Skin of body (tissue), 3 donors: ENCODE measurements at places on chromosomes 11 and 22. TPM values are rescaled to one million over a fixed set of nuclear protein-coding genes. Genes with fewer than 3 reads are reported as not detected.

- no peak for DNase-seq
Measured at GRCh38 chr11:62013537-62014476, 46.4 kb upstream of the FTH1 start.

Gene CBX6
- total RNA-seq = 18.0 TPM

DNA sequence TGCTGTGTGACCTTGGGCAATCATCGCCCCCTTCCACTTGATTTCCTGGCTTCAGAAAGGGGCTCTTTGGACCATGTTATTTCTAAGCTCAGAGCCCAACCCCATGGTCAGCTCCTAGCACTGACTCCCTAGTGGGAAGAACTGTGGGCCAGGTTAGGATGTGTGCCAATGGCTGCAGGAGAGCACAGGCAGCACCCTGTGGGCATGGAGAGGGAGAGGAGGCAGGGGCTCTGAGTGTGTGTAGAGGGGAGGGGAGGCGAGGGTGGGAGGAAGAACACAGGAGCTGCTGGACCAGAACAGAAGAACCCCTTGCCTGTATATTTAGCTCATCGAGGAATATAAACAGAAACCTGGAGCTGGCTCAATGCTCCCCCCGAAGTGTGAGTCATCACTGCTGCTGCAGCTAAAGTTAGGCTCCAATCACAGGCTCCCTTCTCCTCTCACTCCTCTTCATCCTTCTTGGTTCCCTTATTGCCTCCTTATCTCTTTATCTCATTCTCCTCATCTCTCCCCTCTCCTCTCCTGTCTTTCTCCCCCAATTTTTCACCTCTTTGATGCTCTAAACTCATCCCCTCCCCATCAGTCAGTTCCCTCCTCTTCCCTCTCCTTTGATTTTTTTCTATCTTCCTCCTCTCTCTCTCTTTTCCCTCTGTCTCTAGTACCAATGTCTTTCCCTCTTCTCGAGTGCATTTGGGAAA, 14.5 kb upstream of the RPS19BP1 start:
- no peak for DNase-seq

DNA sequence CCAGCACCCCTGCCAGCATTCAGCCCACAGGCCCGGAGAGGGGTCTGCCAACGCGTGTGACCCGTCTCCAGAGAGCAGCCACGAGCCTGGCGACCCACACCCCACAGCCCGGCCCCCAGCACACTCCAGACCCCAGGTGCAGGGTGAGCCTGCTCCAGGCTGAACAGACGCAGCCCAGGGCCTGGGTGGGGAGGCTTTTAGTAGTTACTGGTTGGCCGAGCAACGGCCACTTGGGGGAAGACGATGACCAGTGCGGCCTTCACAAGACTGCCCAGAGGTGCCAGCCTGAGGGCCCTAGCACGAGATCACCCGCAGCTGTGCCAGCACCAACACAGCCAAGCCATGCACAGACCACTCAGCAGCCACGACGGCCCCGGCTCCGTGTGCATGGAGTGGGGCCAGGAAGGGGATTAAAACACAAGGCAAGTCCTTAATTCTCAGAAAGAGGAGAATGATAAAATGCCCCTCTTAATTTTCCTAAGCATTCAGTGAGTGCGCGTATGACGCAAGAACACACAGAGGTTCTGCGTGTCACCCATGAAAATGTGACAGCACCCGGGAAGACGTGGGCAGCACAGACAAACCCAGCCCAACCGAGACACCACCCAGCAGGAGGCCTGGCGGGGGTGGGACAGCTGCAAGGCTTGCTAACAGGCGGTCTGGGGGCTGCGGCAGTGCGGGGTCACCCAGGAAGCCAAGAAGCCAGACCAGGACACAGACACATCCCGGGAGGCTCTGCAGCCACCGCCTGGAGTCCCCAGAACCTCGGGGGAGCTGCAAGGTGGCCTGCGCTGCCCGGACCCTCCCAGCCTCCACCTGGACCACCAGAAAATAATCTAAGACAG, 47.6 kb downstream of the BRD1 start:
- DNase-seq = no peak

Gene PACSIN3
- total RNA-seq = 33.6 TPM

Gene RAC2
- total RNA-seq = 5.7 TPM

Gene TRIM49D1
- not detected for total RNA-seq

Gene CD248
- total RNA-seq = 31.2 TPM

Gene CASP5
- total RNA-seq = 0.39 TPM

- no peak for DNase-seq
Measured at GRCh38 chr22:44571566-44572413, 73.8 kb upstream of the RTL6 start.

DNA sequence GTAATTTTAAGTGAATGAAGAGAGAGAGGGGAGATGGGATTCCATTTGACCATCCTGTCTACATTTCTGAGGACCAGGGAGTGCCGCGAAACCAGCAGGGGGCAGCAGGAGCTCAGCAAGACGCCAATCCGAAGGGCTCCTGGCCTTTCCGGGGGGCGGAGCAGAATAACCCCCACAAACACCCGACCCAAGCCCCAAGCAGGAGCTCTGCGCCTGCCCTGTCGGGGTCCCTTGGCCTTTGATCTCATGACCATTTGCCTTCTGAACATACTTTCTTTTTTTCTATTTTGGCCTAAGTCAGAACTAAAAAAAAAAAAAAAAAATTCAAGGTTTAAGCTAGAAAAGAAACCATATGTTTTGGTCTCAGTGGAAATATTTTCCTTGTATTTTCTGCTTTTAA, 21.9 kb upstream of the SCN2B start:
- peak; percentile 68 for DNase-seq

- DNase-seq = no peak
Measured at GRCh38 chr11:11793073-11793472, 48.7 kb upstream of the USP47 start.

Gene CEND1
- total RNA-seq = not detected

Gene MYEOV
- total RNA-seq = 4.2 TPM

Gene DBX1
- total RNA-seq = not detected

Gene PRG3
- total RNA-seq = 2.9 TPM

Gene SPDYC
- total RNA-seq = not detected

DNA sequence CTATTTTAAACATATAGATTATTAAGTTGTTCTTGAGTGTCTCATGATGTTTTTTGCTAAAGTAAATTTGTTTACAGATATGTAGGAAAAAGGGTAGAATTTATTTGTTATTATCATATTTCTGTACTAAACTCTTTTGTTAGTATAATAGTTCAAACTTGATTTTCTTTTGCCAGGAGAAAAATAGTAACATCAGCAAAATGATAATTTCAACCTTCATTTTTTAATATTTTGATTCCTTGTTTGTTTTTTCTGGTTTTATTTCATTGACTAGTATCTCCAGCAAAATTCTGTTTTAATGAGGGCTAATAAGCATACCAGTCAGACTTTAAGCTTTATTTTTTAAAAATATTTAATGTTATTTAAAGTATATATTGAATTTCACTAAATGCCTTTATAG, 4.0 kb downstream of the OR1S1 start:
- DNase-seq = no peak

Gene KBTBD3
- 9.0 TPM for total RNA-seq

DNA sequence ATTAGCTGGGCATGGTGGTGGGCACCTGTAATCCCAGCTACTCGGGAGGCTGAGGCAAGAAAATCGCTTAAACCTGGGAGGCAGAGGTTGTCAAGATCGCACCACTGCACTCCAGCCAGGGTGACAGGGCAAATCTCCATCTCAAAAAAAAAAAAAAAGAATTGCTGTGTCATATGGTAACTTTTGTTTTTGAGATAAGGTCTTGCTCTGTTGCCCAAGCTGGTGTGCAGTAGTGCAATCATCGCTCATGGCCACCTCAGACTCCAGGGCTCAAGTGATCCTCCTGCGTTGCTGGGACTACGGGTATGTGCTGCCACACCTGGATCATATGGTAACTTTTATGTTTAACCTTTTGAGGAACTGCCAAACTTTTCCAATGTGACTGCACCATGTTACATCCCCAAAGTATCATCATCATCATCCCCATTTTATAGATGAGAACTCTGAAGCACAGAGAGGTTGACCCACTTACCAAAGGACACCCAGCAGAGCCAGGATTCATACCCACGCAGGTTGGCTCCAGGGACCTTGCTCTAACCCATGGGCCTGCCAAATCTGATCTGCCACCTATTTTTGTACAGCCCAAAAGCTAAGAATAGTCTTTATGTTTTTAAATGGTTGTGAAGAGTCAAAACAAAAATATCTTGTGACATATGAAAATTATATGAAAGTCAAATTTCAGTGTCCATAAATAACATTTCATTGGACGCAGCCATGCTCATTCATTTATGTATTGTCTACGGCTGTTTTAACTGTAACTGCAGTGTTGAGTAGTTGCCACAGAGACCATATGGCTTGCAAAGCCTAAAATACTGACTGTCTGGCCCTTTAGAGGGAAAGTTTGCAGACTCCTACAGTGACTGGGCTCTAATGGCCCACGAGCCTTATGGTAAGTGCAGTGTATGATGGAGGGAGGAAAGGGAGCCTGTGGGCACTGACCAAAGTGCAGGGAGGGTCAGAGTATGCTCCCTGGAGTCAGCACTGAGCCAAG, 45.3 kb downstream of the GDPD5 start:
- DNase-seq = no peak

Gene ZNF215
- total RNA-seq = 1.6 TPM

Gene FGF19
- 0.49 TPM for total RNA-seq

- DNase-seq = no peak
Measured at GRCh38 chr22:49825944-49826602, 1.6 kb downstream of the BRD1 start.

Gene CCDC81
- total RNA-seq = 2.3 TPM

Gene GDPD4
- total RNA-seq = 0.39 TPM

Gene OR2D2
- not detected for total RNA-seq

GRCh38 chr11:94224078-94224477, 80.3 kb upstream of the IZUMO1R start:
- no peak for DNase-seq

DNA sequence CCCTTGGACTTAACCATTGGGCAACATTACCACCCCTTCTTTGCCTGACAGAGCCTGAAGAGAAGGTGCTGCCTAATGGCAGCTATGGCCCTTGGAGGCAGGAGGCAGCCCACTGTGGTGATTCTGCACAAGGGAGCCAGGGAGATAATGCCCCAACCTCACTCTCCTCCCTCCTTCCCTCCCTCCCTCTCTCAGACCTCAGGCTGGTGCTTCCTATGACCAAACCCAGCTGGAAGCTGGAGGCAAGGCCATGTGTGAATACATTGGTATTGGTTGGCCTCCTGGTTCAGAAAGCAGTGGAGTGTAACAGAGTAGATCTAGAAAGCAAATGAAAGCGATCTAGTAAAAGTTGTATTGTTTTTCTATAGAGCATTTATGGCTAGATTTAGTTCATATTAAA, 233.1 kb downstream of the CSNK2A3 start:
- DNase-seq = no peak

Gene C11orf42
- total RNA-seq = not detected

DNA sequence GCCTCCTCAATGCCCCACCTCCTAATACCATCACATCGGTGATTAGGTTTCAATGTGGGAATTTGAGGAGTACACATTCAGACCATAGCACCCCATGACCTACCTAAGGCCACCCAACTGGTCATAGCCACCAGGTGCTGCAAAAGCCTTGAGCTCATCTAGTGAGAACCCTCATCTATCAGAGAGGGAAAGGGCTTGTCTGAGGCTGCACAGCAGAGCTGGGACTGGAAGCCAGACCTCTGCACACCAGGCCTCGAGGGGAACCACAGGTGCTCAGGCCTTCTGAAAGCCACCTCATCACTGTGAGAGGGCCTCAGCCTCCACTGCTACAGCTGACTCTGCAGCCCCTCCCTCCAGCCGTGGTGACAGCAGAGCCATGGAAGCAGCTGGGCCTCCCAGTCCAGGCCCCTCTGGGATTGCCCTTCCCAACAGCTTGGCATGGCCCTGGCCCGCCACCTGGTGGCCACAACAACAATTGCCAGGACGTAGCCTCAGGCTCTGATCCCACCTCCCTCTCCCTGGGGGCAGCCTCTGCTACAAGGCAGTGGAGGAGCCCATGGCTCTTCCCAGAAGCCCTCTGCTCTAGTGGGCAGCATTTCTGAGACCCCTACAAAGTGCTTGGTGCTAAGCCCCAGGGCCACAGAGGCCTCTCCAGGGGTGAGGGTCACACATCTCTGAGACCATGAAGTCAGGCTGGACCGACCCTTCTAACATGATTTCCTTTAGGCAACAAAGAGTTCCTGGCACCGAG, 41.0 kb upstream of the PRDM11 start:
- peak; percentile 30 for DNase-seq

GRCh38 chr11:87832211-87832610, 343.0 kb downstream of the RAB38 start:
- no peak for DNase-seq

- DNase-seq = peak; percentile 81
Measured at GRCh38 chr11:9759519-9760192, 95.8 kb downstream of the SWAP70 start.

Gene ZNRF3
- total RNA-seq = 7.4 TPM

Gene SEC14L3
- not detected for total RNA-seq

DNA sequence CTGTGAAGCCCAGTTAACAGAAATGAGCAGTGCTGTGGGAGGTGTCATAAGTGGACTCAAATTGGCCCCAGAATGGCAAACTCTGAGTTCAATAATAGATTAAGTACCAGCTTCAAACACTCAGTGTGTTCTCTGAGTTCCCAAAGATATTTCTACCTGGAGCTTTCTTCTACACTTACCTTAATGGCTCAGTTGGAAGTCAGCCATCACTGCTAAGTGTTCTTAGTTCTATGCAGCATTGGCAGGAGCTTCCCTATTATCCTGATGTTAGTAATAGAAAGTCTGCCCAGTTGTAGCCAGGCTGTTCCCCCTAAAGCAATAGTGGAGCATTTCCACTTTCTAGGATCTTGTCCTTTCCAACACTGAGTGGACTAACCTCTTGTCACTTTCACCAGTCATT, 9.7 kb upstream of the PIK3IP1 start:
- no peak for DNase-seq
